ENCODE measurements at places on chromosomes 4 and X. TPM values are rescaled to one million over a fixed set of nuclear protein-coding genes. Genes with fewer than 3 reads are reported as not detected.

TMEM47 gene
- 90.9 TPM for polyA plus RNA-seq

ELK1 gene
- 24.7 TPM for polyA plus RNA-seq

RPGR gene
- polyA plus RNA-seq, result 7.7 TPM

DNA sequence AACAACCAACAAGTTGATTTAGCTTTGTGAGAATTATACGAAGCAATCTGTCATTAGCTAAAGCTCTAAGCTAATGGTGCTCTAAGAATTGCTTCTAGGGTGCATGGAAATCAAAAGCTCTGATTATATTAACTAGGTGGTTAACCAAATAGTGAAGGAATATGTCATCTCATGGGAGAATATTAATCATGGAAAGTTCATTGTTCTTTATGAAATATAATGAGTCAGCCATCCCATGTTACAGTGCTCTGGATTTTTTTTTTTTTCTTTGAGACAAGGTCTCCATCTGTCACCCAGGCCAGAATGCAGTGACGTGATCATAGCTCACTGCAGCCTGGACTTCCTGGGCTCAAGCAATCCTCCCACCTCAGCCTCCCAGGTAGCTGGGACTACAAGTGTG, 10.5 kb downstream of the DCAF8L2 start:
- DNase-seq, result no peak

DNA sequence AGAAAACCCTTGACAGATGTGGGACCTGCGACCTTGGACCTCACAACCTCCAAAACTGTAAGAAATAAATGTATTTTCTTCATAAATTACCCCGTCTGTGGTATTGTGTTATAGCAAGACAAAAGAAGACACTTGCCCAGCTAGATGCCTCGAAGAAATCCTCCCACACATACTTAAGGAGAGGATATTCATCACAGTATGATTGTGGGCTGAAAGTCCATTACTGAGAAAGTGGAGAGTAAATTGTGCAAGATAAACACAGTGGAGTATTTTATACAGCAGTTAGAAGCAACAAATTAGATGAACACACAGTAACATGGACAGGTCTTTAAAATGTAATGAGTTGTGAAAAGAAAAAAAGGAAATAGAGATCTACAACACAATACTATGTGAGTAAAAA, 25.8 kb upstream of the PLA2G12A start:
- no peak for DNase-seq

GRCh38 chr4:152734699-152735050, 44.9 kb downstream of the TIGD4 start:
- no peak for DNase-seq

GRCh38 chrX:127558811-127559210, 493.4 kb downstream of the ACTRT1 start:
- no peak for DNase-seq

GRCh38 chrX:25009407-25009806, 6.4 kb downstream of the ARX start:
- DNase-seq, result no peak

Data from hindlimb muscle (tissue), 1 donor.